ENCODE measurements at places on chromosomes 12 and 14.

- DNase-seq = no peak
These were observed 18.3 kb upstream of the LTA4H start for GRCh38 chr12:96053476-96054243.

DNA sequence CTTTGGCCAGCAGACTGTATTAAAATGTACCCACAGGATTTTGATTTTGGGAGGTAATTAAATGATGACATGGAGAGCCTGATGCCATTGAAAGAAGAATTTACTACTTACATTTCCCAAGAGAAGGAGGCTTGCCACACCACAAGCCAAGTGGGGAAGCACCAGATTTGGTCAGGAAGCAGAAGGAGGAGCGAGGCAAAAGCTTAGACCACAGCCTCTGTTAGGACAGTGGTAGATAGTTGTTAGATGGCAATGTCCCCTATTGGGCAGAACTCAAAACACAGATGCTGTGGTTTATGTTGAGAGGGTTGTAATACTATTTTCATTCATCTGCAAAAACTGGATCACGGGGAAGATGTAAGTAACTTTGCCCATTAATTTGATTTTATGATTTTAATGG, 709.4 kb downstream of the VRK1 start:
- DNase-seq = no peak

GRCh38 chr12:66241061-66242043, 52.3 kb downstream of the IRAK3 start:
- DNase-seq = peak; percentile 98

DNA sequence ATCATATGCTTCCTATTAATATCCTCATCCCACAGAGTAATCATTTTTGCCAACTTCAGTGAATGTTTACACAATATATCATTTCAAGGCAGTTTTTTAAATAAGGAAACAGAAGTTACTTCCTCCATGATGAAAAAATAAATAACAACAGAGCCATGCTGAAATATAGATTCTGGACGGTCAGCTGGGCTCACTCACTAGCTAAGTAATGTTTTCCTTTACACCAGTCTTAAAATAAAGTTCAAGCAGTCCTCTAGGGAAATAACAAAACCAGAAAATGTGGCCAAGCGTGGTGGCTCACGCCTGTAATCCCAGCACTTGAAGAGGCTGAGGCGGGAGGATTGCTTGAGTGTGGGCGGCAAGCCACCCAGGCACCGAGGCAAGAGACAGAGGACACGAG, 28.7 kb downstream of the AICDA start:
- DNase-seq = no peak

DNA sequence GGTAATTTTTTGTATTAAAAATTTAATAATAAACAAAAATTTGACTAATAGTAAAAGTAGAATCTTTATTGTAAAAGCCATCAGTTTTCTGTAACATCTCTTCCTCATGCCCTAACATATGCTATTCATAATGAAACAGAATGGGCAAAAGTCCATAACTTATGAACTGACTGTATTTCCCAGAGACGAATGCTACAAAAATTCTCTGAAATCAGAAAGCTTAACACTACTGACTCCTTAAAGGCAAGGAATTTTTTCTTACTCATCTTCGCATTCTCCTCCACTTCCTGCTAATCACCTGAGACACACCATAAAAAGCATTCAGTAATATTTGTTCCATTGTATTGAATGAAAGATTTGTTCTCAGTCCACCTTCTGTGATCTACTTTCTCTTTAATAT, 17.6 kb downstream of the MON2 start:
- no peak for DNase-seq

DNA sequence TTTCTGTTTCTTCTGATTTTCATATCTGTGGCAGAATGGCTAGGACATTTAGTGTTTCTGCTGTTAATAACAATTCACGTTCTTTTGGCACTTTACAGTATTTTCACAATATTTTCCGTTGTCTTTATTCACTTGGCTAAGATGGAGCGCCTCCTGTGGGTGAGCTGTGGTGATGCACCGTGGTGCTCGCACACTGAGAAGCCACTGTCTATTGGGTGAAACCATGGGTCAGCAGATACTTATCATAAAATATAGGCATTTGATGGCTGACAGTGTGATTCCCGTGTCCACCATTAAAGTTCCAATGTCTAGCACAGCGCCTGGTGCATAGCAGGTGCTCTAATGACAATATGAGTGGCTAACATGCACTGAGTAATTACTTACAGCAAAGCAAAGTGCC, 141.8 kb downstream of the VRK1 start:
- DNase-seq = no peak

DNA sequence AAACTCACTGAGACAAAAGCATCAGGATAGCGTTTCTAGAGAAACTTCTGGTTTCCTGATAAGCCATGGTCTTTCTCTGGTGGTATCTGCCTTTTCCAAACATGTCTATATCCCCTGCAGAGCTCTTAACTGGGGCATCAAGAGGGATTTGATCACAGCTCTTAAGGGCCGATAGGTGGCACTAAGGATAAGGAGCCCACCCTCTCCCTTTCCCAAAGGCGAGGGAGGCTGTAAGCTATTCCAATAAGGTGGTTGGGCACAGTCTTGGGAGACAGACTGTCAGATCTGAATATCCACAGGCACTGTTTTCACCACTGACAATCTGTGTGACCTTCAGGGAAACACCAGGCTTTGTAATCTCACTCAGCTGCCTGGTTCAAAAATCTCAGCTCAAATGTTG, 206.0 kb downstream of the ADGRD1 start:
- no peak for DNase-seq

- no peak for DNase-seq
These were observed 103.4 kb downstream of the LGMN start for GRCh38 chr14:92644970-92645515.

GRCh38 chr12:111155521-111155920, 213.4 kb downstream of the PHETA1 start:
- DNase-seq = no peak

DNA sequence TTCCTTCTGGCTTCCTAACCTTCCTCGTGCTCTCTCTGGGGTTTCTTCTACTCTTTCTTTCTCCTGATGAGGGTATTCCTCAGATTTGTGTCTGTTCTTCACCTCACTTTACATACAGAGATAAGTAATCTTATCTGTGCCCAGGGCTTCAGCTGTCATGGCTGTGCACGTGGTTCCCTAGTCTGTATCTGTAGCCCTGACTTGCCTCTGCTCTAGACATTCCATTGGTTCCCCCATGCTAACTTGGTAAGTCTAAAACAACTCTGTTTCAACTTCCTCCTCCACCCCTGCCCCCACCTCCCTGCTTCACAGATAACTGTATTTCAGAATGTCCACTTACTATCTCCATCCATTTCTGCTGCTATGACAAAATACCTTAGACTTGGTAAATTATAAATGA, 10.8 kb downstream of the DIP2B start:
- no peak for DNase-seq

DNA sequence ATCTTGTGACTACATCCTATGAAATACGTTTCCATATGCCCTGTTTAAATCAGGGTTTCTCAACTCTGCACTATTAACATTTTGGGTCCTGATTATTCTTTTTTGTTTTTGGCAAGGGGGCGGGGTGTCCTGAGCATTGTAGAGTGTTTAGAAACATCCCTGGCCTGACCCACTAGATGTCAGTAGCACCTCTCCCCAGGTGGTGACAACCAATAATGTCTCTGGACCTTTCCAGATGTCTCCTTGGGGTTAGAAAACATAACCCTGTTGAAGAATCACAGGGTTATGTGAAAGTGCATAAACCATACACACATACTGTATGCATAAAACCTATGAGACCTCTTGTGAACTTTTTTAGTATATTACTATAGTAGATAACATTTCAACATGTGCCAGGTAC, 1.4 kb downstream of the ACAD10 start:
- DNase-seq = peak; percentile 21

GRCh38 chr12:108581311-108582227, 16.3 kb downstream of the TMEM119 start:
- DNase-seq = no peak

- DNase-seq = no peak
These were observed 15.0 kb downstream of the CCDC85C start for GRCh38 chr14:99589031-99589441.

- DNase-seq = no peak
These were observed 373.0 kb downstream of the ALG10 start for GRCh38 chr12:34395056-34396005.

GRCh38 chr12:42124764-42125387, 19.8 kb downstream of the GXYLT1 start:
- no peak for DNase-seq

DNA sequence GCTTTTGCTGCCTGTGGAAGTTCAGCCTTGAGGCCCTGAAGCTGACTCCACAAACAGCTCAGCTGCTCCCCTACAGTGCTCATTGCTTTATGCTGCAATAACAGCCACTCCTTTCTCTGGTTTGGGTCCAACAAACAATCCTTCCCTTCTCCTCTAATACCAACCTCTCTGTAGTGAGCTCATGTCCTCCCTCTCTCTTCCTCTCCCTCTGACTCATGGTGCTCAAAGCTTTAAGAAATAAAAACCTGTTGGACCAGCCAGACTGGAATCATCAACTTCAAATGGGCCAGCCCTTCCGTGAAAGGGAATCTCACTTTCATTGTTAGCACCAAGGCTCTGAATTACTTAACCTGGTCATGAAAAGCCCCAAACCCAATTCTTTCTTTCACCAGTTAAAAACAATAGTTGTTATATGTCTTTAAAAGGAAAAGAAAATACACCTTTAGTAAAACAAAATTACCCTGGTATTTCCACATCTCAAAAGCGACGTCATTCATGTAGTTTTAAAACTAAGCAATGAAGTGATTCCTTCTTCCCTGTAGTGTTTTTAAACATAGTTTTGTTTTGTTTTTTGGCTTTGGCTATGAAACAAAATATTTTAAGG, 126.4 kb downstream of the DUSP6 start:
- peak; percentile 92 for DNase-seq

DNA sequence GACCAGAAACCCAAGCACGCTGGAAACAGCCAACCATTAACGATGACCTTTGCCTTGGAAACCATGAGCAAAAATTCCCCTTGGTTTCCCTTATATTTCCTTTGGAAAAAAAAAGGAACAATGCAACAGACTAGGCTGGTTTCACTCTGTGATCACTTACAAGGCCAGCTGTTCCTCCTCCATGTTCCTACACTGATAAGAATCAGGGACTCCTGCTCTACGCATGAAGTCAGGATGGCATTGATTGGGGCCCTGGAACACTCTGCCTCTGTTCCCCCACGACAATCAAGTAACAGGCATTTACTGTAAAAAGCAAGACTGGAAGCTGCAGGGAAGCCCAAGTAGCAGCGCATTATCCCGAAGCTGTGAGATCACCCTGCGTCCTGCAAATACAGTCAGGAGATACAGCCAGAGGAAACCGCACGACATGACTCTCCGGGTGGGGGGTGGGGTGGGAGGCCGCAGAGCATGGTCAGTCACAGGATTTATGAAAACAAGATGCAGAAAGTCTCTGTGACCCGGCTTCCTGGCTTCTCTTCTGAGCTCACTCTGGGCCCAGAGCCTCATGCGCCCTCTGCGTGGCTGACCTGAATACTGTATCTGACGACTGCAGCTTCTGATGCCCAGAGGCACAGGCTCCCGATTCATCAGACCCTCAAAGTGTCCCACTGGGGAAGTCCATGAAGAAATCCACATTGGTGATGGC, 31.1 kb downstream of the SSH1 start:
- DNase-seq = peak; percentile 99

DNA sequence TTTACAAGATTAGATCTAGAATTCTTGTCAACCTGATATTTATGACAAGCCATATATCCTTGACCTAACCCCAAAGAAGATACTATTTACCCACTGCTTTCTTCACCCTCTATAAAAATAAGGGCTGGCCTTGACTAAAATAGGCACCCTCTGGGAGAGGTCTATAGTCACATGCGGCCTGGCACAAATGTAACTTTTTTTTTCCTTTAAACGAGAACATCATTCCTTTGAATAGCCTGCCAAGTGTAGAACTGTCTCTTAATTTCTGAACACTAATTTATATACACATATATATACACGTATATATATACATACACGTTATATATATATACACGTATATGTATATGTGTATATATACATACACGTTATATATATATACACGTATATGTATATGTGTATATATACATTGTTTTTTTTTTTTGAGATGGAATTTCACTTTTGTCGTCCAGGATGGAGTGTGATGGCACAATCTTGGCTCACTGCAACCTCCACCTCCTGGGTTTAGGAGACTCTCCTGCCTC, 18.6 kb downstream of the PPTC7 start:
- DNase-seq = no peak

DNA sequence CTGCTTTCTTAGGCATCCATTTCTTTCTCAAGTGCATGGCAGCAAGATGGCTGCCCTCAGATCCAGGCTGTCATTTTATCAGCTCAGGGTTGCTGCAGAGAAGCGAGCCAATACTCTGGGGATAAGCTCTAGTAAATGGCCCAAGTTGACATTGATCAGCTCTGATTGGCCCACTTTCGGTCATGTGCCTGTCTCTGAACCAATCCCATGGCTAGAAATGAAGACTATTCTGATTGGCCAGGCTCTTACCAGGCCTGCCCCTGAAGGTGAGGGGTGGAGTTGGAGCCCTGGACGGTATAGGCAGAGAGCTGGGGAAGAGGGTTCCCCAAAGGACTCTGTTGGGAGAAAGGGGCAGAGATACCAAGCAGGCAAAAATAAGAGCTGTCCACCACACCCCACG, 41.4 kb downstream of the MYO1H start:
- DNase-seq = no peak

- DNase-seq = no peak
These were observed 81.0 kb downstream of the ADGRD1 start for GRCh38 chr12:131034631-131035244.

- DNase-seq = peak; percentile 6
These were observed 91.6 kb downstream of the EGLN3 start for GRCh38 chr14:33859306-33859705.

DNA sequence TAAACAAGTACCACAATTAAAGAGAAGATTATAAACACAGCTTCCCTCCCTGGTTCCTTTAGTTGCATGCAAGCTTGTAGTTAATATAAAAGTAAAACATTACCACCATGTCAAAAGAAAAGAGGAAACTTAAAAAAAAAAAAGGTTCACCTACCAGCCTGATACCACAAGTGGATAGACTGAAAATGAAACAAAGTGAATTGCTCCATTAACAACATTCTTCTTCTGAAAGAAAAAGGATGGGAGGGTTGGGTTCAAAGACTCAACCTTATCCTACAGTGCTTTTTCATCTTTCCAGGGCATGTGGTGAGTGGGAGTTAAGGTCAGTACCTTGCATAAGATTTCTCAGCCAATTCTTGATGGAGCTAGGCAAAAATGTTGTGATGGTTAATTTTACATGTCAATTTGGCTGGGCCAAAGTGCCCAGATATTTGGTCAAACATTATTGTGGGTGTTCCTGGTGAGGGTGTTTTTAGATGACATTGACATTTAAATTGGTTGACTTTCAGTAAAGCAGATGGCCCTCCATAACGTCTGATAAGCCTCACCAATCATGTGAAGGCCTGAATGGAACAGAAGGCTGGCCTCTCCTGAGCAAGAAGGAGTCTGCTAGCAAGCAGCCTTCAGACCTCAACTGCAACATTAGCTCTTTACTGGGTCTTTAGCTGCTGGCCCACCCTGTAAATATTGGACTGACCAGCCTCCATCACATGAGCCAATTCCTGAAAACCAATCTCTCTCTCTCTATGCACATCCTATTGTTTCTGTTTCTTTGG, 28.8 kb downstream of the VCPKMT start:
- no peak for DNase-seq

- DNase-seq = no peak
These were observed 28.5 kb downstream of the CDKN1B start for GRCh38 chr12:12745576-12746211.

Data from choroid plexus epithelial cell (primary cell).